ENCODE measurements at places on chromosomes 16 and 17.

DNA sequence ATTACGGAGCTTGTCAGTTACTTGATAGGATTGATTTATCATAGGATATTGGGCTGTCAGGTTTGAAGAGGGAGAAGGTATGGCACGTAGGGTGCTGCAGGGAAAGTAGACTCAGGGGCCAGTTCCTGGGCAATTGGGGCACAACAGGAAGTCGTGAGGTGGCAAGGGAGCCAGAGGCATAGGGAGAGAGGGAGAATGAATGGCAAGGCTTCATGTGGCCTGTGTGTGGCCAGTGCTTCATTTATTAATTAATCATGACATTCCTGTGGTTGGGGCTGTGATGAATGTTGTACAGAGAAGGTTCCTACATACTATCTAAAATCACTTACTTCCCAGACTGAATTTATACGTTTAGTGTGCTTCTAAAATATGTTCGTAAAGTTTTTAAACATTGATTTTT, 19.3 kb downstream of the MFSD11 start:
- H3K36me3 ChIP-seq: no peaks in the 10 kb centered on the region
- H3K4me1 ChIP-seq: no peaks in the 10 kb centered on the region
- no peaks in the 10 kb centered on the region for H3K27me3 ChIP-seq
- DNase-seq: no peak
- H3K27ac ChIP-seq: no peak overlapping the region

DNA sequence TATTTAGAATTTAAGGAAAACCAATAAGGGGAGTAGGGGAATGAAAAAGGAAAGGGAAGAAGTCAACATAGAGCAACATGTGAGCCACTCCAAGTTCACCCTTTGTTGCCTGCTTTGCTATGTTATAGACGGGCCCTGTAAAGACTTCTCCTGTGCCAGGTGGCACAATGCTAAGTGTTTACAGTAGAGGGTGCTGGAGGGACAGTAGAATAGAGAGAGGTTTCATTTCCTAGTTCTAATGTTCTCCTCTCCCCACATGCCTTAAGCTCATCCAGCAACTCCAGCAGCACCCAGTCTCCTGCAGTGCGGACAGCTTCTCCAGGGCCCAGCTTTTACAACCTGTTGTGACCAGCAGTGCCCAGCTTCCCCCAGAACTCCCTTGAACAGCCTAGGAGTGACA, 468.0 kb downstream of the HS3ST3B1 start:
- no peak overlapping the region for H3K27ac ChIP-seq
- H3K4me1 ChIP-seq: no peaks in the 10 kb centered on the region
- no peaks in the 10 kb centered on the region for H3K27me3 ChIP-seq
- no peak for DNase-seq
- H3K4me3 ChIP-seq: no peak overlapping the region
- no peaks in the 10 kb centered on the region for H3K36me3 ChIP-seq

GRCh38 chr17:42670789-42671657, 5.8 kb downstream of the PLEKHH3 start:
- no peak overlapping the region for H3K27ac ChIP-seq
- no peak overlapping the region for H3K4me3 ChIP-seq
- peaks cover 48% of the 10 kb centered on the region for H3K36me3 ChIP-seq
- H3K27me3 ChIP-seq: no peaks in the 10 kb centered on the region
- peaks cover 37% of the 10 kb centered on the region for H3K4me1 ChIP-seq
- DNase-seq: no peak

GRCh38 chr17:50151937-50152547, 1.6 kb upstream of the PPP1R9B start:
- peaks cover 53% of the 10 kb centered on the region for H3K4me1 ChIP-seq
- no peaks in the 10 kb centered on the region for H3K27me3 ChIP-seq
- no peaks in the 10 kb centered on the region for H3K36me3 ChIP-seq
- H3K27ac ChIP-seq: peak overlapping the region; percentile 95
- DNase-seq: peak; percentile 85

GRCh38 chr16:49287572-49287971, 5.9 kb upstream of the CBLN1 start:
- no peak overlapping the region for H3K4me3 ChIP-seq
- peaks cover 14% of the 10 kb centered on the region for H3K4me1 ChIP-seq
- no peaks in the 10 kb centered on the region for H3K36me3 ChIP-seq
- peaks cover 5% of the 10 kb centered on the region for H3K27me3 ChIP-seq

GRCh38 chr16:74575175-74575806, 31.6 kb downstream of the GLG1 start:
- no peak overlapping the region for H3K4me3 ChIP-seq
- peak overlapping the region; percentile 30 for H3K27ac ChIP-seq
- H3K4me1 ChIP-seq: peaks cover 53% of the 10 kb centered on the region
- H3K36me3 ChIP-seq: no peaks in the 10 kb centered on the region

GRCh38 chr17:27968206-27968732, 74.2 kb upstream of the NLK start:
- H3K36me3 ChIP-seq: no peaks in the 10 kb centered on the region
- no peak overlapping the region for H3K4me3 ChIP-seq
- H3K27me3 ChIP-seq: no peaks in the 10 kb centered on the region
- no peak overlapping the region for H3K27ac ChIP-seq
- H3K4me1 ChIP-seq: peaks cover 30% of the 10 kb centered on the region
- peak; percentile 30 for DNase-seq

DNA sequence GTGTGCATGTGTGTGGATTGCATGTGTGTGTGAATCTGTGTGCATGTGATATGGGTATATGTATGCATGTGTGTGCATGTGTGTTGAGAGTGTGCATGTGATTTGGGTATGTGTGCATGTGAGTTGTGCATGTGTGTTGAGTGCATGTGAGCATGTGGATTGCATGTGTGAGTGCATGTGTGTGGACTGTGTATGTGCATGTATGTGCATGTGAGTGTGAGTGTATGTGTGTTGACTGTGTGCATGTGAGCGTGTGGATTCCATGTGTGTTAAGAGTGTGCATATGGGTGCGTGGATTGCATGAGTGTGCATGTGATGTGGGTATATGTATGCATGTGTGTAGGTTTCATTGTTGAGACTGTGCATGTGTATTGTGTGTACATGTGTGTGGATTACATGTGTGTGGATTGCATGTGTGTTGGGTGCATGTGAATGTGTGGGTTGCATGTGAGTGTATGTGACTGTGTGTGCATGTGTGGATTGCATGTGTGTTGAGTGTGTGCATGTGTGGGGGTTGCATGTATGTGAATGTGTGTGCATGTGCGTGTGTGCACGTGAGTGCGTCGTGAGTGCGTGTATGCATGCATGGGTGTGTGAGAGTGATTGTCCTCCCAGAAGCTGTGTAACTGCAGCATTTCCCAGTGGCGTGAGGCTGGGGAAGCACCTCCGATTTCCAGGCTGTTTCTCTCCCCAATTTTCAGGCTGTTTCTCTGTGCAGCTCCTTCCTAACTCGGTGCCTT, 19.4 kb downstream of the C1QTNF1 start:
- DNase-seq: no peak
- H3K27ac ChIP-seq: no peak overlapping the region
- no peak overlapping the region for H3K4me3 ChIP-seq
- H3K27me3 ChIP-seq: no peaks in the 10 kb centered on the region

GRCh38 chr17:8913091-8913490, 45.6 kb upstream of the PIK3R6 start:
- H3K36me3 ChIP-seq: no peaks in the 10 kb centered on the region
- H3K4me3 ChIP-seq: no peak overlapping the region
- H3K4me1 ChIP-seq: no peaks in the 10 kb centered on the region
- no peaks in the 10 kb centered on the region for H3K27me3 ChIP-seq

DNA sequence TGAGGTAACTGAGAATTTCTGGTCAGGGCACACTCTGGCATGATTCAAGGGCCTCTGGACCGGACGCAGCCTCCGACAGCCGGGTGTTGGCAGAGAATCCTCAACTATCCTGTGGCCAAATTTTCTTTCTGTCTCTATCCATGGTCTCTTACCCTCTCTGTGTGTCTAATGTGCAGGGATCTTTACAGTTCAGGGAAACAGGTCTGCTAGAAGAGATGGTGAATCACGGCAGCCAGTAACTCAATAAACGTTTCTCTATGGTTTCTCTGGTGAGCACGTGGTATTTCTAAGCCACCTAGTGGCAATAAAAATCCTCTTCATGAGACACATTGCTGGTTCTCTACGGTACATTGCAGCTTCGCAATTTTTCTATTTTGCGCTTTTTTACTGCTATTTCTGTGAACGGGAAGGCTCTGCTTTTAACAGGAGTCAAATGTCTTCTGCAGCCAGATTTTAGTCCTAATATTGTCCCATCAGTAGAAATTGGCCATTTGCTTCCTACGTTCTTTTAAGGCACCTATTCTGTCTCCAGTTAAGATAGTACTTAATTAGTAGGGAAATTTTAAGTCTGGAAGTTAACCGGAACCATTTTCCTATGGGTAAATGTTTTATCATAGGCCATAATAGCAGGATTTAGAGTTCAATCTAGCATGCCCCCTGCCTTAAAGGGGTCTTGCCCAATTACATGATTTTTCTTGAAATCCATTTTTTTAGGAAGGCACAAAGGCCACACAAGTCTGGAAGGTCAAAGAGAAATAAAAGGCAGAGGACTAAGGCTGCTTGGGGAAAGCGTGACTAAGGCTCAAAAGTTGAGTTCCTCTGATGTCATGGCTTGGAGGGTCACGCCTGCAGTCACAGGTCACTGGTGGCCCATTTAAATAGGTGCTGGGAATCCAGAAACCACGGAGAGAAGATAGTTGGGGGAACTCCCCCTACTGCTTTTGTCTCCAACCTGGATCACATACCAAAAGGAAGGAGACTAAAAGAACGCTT, 31.5 kb downstream of the QPRT start:
- no peaks in the 10 kb centered on the region for H3K27me3 ChIP-seq
- H3K27ac ChIP-seq: no peak overlapping the region
- H3K4me3 ChIP-seq: no peak overlapping the region
- no peaks in the 10 kb centered on the region for H3K4me1 ChIP-seq

DNA sequence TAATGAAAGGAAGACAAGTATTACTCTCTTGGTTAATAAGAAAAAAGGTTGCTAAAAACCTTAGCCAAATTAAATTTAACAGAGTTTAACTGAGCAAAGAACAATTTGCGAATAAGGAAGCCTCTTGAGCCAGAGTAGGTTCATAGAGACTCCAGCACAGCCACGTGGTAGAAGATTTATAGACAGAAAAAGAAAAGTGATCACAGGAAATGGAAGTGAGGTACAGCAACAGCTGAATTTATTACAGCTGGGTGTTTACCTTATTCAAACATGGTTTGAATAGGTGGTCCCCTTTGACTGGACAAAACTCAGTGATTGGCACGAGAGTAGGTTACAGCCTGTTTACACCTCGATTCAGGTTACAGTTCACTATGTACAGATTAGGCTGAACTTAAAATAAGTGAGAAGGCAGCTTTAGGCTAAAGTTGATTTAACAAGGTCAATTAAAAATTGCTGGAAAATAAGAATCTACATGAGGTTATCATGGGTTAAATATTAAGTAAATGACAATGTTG, 3.3 kb upstream of the CCL15 start:
- H3K27ac ChIP-seq: no peak overlapping the region
- no peaks in the 10 kb centered on the region for H3K36me3 ChIP-seq
- no peaks in the 10 kb centered on the region for H3K27me3 ChIP-seq
- no peak for DNase-seq

DNA sequence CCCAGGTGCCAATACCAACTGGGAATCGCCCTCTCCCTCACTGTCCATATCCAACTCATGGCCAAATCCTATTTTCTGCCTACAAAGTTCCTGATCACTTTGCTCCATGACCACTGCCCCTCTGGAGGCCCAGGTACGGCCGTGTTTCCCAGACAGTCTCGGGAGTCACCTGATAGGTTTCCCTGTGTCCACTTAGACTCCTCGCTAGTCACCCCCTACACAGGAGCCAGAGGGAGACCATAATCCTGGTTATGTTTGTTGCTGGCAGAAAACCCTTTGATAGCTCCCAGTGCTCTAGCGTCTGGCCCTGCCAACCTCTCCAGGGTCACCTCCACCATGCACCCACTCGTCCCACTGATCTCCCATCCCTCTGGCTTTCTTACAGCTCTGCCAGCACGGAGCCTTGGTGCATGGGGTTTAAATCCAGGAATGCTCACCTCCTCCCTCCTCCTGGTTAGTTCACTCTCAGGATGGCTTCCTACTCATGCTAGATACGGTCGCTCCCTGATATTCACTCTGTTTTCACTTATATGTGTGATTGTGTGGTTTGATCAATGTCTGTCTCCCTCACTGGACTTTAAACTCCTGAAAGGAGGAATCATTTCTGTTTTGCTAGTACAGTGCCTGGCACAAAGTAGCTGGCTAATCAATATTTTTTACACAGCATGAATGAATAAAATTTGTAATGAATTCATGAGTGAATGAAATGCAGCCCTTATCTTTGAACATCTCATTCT, 7.5 kb upstream of the CALB2 start:
- no peak overlapping the region for H3K4me3 ChIP-seq
- H3K36me3 ChIP-seq: no peaks in the 10 kb centered on the region
- no peak overlapping the region for H3K27ac ChIP-seq

GRCh38 chr16:89409161-89409711, 81.1 kb downstream of the ANKRD11 start:
- H3K36me3 ChIP-seq: no peaks in the 10 kb centered on the region
- H3K27ac ChIP-seq: no peak overlapping the region
- peaks cover 80% of the 10 kb centered on the region for H3K4me1 ChIP-seq
- H3K27me3 ChIP-seq: no peaks in the 10 kb centered on the region
- no peak overlapping the region for H3K4me3 ChIP-seq
- no peak for DNase-seq

DNA sequence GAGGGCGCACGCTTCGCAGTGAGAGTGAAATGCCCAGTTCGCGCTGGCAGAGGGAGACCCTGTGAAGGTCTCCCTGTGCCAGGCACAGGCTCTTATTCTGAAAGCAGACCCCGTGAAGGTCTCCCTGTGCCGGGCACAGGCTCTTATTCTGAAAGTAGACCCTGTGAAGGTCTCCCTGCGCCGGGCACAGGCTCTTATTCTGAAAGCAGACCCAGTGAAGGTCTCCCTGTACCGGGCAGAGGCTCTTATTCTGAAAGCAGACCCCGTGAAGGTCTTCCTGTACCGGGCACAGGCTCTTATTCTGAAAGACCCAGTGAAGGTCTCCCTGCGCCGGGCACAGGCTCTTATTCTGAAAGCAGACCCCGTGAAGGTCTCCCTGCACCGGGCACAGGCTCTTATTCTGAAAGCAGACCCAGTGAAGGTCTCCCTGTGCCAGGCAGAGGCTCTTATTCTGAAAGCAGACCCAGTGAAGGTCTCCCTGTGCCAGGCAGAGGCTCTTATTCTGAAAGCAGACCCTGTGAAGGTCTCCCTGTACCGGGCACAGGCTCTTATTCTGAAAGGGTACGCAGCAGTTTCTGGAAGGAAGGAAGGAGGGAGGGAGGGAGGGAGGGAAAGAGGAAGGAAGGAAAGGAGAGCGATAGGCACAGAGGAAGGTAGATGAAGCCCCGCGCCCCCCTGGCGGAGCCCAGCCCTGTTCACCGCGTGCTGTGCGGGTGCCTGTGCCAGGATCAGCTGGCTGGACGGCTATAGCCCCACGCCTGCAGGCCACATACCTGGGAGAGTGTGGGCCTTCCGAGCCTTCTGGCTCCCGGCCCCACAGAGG, 55.3 kb downstream of the WDR45B start:
- peaks cover 3% of the 10 kb centered on the region for H3K36me3 ChIP-seq
- peak overlapping the region; percentile 93 for H3K27ac ChIP-seq
- DNase-seq: peak; percentile 84
- peaks cover 18% of the 10 kb centered on the region for H3K4me1 ChIP-seq
- no peaks in the 10 kb centered on the region for H3K27me3 ChIP-seq
- H3K4me3 ChIP-seq: peak overlapping the region; percentile 41
